ENCODE measurements at places on chromosomes 12 and 14.

- DNase-seq, result no peak
Measured at GRCh38 chr12:52404951-52405350, 1.2 kb downstream of the KRT82 start.

DNA sequence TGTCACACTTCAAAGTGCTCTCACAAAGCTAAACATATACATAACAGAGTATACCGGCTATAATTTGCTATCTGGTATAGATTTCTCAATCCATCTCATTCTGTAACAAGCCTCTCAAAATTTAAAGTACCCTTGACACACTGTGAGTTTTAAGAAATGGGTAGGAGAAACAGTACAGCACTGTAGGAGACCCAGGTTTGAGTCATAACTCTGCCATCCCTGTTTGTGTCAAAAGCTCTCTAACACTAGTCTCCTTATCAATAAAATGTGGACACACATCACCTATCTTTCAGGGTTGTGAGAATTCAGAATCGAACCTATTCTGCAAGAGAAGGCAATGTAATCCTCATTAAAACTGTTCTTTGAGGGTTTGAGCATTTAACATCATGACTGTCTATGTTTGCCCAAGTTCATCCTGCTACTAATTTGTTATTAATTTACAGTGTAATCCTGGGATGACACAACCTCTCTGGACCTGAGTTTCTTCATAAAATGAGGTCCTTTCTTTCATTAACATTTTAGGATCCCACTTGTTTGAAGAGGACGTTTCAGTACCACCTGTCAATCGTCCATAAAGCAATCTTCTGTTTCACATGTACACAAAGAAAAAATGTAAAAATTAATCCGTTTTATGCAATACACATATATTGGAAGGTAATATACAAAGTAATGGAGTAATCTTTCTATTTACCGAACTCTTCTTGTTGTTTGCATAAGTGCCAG is 12.1 kb downstream of the SPTSSA start:
- DNase-seq, result no peak

DNA sequence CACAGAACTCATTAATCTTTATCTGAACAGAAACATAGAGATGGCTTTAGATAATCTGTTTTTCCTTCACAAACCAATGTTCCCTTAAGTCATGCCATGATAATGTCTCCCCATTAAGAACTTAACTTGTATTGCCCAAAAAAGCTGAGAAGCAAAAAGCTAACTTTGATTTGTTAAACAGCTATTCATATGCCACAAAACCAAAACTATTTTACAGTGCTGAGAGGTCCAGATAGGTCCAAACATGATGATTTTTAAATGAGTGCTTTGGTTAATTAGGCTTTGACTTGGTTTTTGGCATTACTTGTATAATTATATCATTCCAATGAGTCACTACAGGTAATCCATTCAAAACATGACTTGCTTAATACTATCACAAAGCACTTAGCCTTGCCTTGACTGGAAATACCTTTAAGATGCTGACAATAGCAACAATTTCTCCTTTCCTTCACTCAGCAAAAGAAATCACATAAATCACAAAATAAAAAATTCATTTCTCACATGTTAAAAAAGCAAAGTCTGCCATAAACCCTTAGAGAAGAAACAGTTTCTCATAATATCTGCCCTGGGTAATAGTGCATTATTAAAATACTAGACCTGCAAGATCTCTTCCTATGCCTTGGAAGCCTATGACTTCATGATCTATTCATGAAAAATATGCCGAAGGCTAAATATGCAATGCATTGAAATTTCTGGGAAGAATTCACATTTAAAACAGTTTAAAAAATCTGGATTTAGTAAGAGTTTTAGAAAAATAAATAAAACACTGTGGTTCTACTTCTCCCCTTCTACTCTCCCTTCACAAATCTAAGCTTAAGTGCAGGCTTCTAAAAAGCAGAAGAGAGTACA is 52.0 kb upstream of the SAV1 start:
- DNase-seq, result no peak

GRCh38 chr12:112964915-112965314 is 13.4 kb upstream of the OAS2 start:
- no peak for DNase-seq

DNA sequence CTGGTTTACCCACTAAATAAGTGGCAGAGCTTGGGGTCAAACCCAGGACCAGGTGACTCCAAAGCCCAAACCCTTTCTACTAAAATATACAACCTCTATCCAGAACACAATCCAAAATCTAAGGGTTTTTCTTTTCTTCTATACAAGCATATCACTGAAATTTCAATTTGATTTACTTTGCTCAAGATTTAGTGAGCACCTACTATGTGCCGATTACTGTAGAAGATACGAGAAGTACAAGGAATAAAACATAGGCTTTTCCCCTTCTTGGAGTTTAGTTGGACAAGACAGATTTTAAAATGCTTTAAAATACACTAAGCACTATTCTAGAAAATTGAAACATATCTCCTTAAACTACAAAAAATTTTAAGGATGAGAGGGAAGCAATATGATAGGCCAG is 2.8 kb downstream of the L3HYPDH start:
- no peak for DNase-seq

DNA sequence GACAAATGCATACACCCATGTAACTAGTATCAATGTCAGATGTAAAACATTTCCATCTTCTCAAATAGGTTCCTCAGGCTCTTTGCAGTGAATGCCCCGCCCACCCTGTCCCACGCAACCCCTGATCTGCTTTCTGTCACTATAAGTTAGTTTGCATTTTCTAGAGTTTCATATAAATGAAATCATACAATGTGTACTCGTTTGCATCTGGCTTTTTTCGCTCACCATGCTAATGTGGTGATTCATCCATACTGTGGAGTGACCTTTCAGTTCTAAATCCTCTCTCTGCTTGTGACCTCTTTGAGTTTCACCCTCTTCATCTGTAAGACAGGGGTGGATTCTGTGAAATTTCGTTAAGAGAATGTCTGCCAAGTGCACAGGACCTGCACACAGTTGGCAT is 30.6 kb upstream of the MSI1 start:
- DNase-seq, result no peak

DNA sequence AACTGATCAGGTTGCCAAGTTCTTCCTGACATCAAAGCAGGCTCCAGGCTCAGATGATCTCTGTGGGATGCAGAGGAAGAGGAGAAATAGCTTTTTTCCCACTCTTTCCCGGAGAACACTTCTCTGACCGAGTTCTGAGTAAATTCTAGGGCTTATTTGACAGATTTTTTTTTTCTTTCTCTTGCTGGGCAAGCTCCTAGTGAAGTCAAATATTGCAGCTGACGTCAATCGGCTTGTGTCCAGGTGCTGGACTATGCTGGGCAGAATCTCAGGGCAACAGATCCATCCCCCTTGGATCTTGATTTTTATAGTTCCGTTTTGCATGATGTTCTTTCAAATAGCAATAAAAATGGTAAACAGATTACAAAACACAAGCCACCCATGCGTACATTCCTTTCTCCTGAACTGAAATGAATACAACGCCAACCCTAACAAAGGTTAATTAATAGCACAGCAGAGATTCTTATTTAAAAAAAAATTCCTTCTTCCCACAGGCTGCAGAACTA is 182.2 kb downstream of the NOVA1 start:
- DNase-seq, result no peak

- DNase-seq, result no peak
Measured at GRCh38 chr12:13851828-13852227, 129.6 kb downstream of the GRIN2B start.

DNA sequence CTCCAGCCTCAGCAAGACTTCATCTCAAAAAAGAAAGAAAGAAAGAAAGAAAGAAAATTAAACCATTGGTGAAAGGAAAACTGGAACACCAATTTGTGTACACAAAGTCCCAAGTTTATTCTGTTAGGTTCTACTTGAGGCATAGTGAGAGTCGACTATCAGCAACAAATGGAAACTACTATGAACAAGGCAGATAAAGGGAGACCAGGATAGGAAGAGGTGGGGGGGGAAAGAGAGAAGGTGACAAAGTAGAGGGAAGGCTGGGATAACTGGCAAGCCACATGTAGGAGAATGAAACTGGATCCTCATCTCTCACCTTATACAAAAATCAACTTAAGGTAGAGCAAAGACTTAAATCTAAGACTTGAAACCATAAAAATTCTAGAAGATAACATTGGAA is 25.6 kb downstream of the TFCP2 start:
- DNase-seq, result no peak

GRCh38 chr12:80625901-80626300 is 81.5 kb upstream of the MYF6 start:
- no peak for DNase-seq

Data from CD4-positive, alpha-beta T cell treated with Interleukin-10 for 1 hour (primary cell).